ENCODE measurements at places on chromosomes 16 and 17.
A peak's percentile ranks its signal among the peaks of the same experiment; 100 is the strongest.

GRCh38 chr17:81428516-81428915 is 33.3 kb downstream of the BAHCC1 start:
- DNase-seq, result no peak

DNA sequence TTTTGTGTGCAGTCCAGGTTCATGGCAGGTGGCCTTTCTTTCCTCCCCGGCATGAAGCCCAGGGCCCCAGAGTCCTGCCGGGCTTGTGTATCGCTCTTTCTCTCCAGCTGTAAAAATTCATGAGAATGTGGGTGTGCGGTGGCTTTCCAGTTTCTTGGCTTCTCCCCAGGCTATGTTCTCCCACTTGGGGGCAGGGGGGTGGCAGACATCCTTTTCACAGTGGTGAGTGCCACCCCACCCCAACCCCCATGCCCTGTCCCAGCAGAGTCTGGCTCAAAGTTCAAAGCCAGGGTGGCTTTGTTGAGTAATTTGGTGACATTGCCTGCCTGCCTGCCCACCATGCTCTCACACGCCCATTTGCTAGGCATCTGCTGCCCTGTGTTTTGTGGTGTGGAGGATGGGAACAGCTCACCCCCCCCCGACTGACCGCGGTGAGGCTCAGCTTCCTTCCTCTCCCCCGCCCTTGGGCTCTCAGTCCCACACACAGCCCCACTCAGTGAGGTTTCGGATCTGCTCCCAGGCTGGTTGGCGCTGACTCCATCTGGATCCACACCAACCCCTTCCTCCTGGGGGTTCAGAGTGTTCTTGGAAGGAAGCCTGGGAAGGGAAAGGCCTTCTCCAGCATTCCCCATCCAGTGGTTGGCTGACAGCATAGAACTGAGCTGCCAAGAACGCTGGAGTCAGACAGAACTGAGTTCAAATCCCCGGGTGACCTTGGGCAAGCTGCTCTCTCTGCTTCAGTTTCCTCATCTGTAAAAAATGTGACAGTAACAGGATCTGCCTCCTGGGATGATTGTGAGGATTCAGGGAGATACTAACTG is 36.0 kb downstream of the CHD9 start:
- DNase-seq, result no peak

DNA sequence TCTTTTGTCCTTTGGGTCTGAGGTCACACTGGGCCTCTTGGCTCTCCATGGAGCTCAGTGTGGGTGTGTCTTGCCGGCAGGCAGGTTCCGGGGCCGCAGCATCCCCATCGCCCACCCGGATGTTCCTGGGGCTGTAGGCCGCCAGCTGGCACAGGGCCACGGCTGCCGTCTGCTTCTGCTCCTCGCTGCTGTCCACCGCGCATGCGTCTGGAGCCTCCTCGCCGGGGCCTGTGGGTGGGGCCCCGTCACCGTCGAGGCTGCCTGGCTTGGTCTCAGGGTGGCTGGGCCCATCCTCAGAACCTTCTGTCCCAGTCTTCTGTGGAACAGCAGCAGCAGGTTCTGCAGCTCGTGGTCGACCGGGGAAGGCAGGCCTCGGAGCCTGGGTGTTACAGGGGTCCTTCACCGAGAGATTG is 9.6 kb downstream of the ZNF750 start:
- no peak for DNase-seq

DNA sequence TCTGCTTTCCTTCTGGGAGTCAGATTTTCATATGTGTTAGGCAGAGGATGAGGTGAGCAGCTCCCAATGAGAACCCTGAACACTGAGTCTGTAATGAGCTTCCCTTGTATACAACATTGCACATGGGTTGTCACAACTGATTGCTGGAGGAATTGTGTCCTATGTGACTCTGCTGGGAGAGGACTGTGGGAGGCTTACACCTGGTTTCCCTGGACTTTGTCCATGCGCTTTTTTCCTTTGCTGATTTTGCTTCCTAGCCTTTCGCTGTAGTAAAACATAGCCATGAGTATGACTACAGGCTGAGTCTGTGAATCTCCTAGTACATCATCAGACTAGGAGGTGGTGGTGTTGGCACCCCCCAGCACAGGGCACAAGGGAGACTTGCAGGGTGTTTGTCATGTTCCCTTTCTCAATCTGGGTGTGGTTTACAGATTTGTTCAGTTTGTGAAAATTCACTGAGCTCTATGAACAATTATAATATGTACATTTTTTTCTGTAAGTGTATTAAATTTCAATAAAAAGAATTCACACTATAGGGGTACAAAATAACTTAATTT is 1.7 kb upstream of the PLK1 start:
- DNase-seq, result no peak

DNA sequence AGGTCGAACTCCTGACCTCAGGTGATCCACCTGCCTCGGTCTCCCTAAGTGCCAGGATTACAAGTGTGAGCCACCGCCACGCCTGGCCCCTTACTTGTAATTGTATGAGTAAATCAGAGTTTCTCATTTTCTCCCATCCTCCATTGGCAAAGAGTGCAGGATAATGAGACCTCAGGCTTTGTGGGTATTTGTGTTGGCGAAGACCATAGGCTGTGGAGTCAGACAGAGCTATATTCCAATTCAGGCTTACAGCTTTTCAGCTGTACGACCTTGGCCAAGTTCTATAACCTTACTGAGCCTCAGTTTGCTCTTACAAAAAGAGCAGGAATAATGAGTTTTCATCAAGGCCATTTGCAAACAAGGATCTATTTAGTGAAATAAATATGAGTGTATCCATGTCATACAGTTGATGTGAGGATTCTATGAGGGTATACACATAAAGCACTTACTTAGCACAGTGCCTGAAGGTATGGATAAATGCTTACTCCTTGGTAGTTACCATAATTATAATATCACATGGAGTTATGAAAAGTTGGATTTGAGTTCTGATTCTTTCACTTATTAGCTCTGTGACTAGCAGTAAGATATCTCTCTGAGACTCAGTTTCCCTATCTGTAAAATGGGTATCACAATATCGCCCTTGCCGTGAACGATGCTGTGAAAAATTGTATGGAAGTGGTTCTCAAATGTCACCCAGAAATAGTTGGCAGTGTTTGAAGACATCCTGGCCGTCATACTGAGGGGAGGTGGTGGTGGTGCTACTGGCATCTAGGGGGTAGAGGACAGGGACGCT is 25.6 kb upstream of the CPPED1 start:
- no peak for DNase-seq

- DNase-seq, result no peak
Measured at GRCh38 chr17:65297916-65298315, 160.7 kb downstream of the RGS9 start.

GRCh38 chr17:8701221-8701620 is 43.4 kb downstream of the CCDC42 start:
- DNase-seq, result no peak

DNA sequence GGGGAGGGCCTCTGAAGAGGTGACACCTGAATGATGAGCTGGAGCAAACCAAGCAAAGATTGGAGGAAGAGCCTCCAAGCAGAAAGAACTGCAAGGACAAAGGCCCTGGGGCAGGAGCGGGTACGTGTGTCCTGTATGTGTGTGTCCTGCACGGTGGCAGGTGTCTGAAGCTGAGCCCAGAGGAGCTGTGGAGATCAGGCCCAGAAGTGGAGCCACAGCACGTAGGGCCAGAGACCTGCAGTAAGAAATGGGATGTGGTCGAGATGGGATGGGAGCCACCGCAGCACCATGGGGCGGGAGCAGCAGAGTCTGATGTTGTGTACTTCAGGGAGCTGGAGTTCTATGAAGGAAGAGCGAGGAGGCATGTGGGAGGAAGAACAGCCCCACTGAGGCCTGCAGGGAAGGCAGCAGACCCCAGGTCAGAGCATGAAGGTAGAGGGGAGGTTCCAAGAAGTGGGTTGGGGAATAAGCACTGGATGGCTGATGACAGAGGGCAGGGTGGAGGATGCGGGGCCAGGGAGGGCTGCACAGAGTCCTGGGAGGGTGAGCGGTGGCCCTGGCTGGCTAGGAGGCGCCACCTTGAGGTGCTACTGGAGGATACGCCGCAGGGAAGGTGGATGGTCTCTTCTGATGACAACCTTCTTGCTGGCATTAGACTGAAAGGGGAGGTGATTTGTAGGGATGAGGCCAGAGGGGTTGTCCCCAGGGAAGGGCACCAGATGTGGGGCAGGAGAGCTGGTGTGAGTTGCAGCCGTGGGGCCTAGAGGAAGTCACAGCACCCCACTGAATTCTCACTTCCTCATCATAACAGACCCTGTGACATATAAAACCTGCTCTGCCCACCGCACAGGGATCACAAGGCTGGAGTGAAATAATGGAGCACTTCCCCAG is 10.6 kb upstream of the CETP start:
- DNase-seq, result peak; percentile 25

DNA sequence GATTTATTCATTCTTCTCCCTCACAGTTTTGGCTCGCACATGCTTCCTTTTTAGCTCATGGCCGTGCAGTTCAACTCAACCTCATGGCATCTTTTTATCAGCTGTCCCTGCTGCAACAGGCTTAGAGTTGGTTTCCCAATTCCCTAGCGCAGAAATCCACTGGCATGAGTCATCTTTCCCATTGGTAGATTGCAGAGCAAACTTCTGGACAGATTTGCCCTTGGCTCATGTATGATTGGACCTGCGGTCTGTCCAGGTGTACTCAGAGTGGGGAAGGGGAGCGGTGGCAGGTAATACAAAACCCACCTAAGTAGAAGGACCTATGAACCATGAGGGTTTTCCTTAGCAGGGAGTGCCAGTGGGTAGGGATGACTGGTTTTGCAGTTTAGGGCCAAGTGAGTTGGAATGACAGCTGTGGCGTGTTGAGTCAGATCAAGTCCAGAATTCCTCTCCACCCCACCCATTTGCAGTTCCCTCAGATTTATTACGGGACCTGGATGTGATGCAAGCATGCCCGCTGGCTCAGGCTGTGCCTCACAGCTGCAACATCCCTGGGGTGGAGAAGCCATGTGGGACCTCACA is 584.7 kb downstream of the WWOX start:
- DNase-seq, result no peak
